Fibroblast of skin of back (primary cell): ENCODE measurements at places on chromosomes 13 and 19.
A peak's percentile ranks its signal among the peaks of the same experiment; 100 is the strongest.

DNA sequence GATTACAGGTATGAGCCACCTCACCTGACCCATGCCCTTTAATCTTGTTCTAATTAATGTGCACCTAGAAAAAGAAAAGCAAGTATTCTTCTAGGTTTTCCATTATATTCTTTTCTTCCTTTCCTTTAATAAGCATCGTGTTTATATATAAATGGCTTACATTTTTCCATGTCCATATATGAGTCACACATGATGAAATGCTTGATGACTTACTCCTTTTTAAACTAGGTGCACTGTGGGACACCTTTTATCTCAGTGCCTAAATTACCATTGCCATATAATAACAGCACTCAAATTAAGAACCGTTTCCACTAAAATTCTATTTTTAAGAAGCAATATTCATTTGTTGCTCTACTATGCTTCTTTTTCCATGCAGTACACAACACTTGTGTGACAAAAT lies 363.3 kb downstream of the LIG4 start:
- DNase-seq: no peak

GRCh38 chr13:103133556-103133955 lies 67.3 kb upstream of the SLC10A2 start:
- no peak for DNase-seq

- DNase-seq: no peak
Observed at GRCh38 chr13:77893066-77893465, 25.6 kb downstream of the EDNRB start.

DNA sequence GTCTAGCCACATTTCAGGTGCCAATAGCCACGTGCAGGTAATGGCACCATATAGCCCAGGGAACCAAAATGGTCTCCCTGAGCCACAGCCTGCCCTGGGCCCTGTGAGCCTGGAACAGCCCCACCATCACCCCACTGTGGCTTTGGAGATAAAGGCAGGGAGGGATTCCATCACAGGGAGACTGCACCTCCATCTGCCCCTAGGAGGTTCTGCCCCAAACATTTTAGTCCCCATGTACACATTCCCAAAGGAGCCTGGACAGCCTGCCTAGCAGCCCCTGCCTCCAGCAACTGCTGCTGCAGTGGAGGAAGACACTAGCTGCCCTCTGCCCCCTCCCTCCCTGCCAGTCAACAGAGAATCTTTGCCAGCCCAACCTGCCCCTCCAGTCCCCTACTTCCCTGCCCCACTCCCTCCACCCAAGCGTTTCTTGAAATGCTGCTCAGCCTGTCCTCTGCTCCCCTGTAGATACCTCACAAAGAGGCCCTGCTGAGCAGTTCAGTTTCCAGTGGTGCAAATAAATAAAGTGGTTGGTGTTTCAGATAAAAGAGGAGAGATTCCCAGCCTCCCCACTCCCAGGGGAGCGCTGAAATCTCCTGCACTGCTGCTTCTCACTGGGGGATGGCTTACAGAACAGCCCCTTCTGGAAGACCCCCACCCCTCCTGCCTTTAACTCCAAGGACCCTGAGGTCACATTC lies 921.8 kb downstream of the UQCRFS1 start:
- DNase-seq: no peak

DNA sequence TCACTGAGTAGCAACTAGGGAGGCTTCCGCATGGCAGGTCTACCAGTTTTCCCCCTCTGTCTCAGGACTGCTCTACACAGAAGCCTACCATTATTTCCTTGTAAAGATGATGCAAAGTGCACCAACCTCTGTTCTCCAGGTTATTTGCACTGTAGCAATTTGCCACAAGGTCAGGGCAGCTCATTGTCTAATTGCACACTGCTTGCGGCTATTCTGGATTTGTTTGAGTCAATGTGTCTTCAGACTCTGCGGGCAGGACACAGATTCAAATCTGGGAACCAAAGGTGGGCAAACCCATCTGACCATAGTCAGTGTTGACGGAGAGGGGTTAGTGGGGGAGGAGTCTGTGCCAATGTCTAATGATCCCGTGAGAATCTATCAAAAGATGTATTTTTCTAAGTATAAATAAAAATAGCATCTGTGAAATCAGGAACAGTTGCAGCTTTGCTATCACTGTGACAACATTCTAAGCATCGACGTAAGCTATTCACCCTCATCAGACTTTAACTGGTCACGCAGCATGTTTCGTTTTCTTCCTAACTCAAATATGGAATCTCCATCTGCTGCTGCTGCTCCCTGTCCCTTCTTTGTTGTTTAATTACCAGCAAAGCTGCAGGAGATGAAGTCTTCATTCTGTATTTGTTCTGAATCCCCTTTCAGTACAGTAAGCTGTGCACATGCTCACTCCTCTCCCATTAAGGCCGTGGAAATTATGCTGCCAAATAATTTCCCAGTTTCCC lies 26.4 kb downstream of the CYSLTR2 start:
- DNase-seq: no peak

DNA sequence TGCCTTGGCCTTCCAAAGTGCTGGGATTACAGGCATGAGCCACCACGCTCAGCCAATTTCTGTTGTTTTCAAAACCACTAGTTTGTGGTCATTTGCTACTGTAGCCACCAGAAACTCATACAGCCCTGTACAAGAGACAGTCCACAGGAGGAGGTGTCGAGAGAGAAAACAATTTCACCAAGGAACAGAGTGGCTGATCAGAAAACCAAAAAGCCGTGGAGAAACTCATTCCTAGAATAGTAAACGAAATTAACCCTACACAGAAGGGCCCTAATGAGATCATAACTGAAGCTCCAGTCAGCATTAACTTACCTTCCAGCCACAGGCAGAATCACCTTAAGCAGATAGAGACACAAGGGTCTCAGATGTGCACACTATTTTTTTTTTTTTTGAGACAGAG lies 3.8 kb upstream of the CCDC124 start:
- DNase-seq: no peak

DNA sequence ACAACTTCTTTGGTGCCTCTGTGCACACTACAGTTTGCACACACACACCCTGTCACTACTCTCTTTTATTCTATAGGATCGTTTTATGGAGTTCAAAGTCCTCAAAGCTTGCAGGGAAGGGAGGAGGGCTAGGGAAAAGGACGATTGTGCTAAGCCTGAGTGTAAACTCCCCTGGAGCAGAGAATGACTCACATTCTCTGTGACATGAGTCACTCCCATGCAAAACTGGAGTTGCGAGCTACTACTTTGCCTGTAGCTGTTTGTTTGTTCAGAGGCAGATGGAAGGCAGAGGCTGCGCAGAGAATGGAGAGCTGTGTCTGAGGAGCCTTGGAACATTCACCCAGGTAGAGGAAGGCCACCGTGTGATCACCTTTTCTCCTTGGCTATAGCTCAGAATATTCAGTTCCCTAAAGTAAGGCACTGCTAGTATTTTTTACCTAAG lies 80.5 kb upstream of the MBNL2 start:
- DNase-seq: peak; percentile 92

- DNase-seq: no peak
Observed at GRCh38 chr13:20258963-20259288, 26.8 kb upstream of the GJB6 start.

DNA sequence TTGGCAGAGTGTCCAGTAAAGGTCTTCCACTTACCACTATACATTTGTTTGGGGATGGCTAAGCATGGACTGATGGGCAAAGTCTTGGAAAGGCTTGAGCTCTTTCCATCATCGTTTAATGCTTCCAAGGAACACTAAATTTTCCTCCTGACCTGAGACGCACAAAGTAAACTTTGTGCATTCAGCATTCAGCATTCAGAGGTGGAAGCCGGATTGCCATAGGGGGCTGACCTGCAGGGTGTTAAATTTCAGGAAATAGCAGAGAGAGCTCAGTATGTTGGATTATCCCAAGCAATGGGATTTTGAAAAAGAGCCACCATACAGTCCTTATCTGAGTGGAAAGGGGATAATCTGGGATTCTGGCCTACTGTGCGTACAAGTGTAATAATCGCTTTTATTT lies 14.0 kb downstream of the ZNF552 start:
- DNase-seq: no peak

GRCh38 chr19:47111006-47111621 lies 2.5 kb downstream of the ZC3H4 start:
- DNase-seq: no peak

DNA sequence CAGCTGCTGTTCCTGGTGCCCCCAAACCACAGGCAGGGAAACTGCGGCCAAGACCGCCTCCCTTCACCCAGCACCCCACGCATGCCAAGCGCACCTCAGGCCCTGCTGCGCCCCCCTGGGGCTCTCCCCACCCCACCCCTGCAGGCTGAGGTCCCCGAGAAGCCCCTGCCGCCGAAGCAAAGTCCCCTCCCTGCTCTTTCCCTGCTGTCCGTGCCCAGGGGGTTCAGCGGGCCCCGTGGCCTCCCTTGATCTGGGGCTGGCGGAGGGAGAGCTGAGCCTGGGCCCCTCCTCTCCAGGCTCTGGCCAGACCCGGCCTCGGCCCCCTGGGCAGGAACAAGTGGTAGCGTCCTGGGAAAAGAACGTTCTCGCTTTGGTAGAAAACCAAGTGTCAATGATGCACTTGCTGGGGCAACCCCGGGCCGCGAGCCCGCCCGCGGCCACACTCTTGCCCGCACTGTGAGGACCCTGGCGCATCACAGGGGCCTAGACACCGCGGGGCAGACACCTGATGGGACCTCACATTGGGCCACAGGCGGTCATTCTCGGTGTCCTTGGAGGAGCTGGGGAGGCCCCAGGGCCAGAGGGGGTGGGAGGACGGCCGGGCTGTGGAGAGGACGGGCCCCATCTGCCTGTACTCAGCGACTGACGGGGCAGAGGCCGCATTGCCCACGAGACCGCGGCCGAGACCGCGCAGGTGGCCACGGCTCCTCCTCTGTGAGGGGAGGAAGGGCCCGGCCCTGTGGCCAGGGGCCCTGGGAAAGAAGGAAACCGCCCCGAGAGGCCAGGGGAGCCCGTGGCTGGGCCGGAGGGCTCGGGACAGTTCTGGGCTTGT lies 29.0 kb downstream of the GPX4 start:
- DNase-seq: no peak

DNA sequence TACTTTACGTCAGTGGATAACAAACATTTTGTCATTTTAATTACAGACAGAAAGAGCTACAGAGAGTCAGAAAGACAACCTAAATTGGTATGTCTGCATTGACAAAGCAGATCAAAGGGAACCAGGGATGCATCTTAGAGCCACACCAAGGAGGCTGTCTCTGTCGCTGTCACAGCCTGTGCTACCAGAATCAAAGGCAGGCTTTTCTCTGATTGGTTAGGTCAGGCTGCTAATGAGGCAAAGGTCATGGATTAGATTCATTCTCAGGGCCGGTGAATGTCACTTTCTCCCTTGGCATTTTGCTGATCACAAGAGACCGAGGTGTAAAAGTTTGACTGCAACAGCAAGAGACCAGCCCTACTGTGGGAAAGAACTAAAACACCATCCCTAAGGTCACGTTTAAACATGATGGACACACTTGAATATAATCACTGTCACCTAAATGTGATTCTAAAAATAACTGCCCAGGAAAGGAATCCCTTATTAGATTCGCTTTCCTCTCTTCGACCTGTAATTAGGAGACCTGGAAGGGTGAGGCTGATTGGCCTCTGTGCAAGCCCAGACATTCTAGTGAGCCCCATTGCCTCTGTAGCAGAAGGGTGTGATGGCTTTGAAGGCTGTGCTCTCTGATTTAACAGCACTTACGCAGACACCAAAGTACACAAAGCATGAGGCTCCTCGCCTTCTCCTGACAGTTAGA lies 314.4 kb upstream of the NBEA start:
- no peak for DNase-seq

GRCh38 chr13:28100150-28101121 lies at the start of gene FLT3:
TSS of gene FLT3 (minus strand) at chr13:28100576. CDS start at chr13:28100510, 66 bp downstream.
- peak; percentile 55 for DNase-seq

- no peak for DNase-seq
Observed at GRCh38 chr19:42538841-42539709, 10.8 kb upstream of the CEACAM1 start.

DNA sequence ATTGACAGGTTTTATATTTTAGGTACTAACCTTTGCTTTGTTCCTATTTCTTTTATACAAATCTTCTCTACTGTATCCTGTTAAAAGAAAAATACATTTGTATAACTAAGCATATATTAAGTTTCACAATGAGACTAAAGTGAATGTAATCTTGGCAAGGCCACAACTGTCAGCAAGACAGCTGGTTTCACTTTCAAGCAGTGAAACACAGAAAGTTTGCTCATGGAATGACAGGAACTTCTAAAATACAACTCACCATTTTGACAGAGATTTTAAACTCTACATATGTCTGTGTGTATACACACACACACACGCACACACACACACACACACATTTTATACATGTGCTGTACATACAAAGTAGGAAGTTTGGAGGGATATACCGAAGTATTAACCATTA lies 53.3 kb downstream of the PARP4 start:
- DNase-seq: peak; percentile 64

DNA sequence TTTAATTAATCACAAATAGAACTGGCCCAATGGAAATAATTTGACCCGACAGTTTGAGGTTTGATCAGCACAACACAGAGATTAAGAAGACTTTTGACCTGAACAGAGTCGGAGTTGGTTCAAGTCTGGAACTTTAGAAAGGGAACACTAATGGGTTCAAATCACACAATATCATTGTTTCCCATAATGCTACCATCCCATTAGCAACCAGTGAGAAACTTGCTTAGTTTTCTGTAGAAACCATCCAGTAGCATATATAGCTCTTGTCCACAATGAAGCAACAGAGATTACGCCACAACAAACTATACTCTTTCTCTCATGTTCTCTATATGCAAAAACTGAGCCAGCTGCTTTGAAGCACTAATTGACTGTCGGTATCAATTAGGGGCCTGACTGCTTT lies 376.9 kb upstream of the SPRY2 start:
- DNase-seq: no peak

DNA sequence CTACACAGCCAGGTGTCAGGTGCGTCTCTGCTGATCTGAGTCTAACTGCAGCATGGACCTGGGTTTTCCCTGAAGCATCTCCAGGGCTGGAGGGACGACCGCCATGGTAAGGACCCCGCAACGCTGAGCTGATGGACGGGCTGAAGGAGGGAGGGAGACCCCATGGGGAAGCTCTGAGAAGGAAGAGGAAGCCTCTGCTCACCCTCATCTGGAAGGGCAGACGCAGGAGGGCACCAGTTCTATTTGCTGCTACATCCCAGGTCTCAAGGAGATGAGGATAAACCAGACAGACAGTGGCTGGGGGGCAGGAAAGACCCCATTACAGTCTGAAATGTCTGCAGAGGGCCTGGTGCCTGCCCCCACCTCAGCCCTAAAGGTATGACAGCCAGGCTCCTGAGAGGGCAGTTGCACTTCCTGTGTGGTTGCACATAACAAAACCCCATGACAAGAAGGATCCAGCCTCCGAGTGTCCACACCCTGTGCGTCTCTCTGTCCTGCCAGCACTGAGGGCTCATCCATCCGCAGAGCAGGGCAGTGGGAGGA lies at the start of gene LILRA2:
LILRA2 (plus strand) TSS at position 461 of the 543 bp plus-strand sequence. CDS start 89 bp downstream, outside the sequence.
- DNase-seq: no peak

- DNase-seq: no peak
Observed at GRCh38 chr13:111319521-111319920, 921 bp upstream of the TEX29 start.

GRCh38 chr13:48797761-48798160 lies 144.0 kb downstream of the CYSLTR2 start:
- no peak for DNase-seq

DNA sequence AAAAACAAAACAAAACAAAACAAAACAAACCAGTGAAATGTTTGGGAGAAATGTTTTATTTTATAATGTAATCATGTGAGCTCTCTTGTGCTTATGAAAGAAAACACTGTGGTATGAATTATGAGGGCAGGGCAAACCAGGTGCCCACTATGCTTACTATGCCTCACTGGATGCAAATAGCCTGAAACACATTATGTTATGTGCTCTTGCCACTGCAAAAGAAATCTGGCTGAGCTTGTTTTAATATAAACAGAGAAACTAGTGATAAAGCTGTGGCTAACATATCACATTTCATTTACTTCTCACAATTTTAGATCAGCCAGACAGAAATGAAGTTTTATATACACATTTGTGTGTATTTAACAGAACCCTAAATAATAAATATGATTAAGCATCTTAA lies 8.7 kb upstream of the NBEA start:
- no peak for DNase-seq
